Heart right ventricle (tissue), 16 donors: ENCODE measurements at places on chromosomes 3 and 15. TPM values are rescaled to one million over a fixed set of nuclear protein-coding genes. Genes with fewer than 3 reads are reported as not detected.

DNA sequence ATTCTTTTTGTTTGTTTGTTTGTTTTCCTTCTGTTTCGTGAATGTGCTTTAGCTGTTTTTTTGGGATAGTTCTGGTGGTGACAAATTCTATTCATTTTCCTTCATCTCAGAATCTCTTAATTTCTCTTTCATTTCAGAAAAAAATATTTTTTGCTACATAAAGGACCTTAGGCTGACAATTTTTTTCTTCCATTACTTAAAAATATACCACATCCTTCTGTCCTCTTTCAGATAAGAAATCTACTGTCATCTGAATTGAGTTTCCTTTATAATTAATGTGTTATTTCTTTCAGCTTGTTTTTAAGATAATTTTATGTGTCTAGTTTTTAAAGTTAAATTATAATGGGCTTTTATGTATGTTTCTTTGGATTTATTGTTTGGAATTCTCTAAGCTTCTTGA, 47.6 kb downstream of the IL16 start:
- no peak overlapping the region for H3K27ac ChIP-seq
- DNase-seq, result no peak
- no peaks in the 10 kb centered on the region for H3K27me3 ChIP-seq
- H3K4me1 ChIP-seq, result peaks cover 4% of the 10 kb centered on the region
- H3K36me3 ChIP-seq, result no peaks in the 10 kb centered on the region
- no peak overlapping the region for H3K4me3 ChIP-seq

SQOR gene
- polyA plus RNA-seq, result 12.7 TPM

CSNK1G1 gene
- polyA plus RNA-seq, result 1.9 TPM

SV2B gene
- 0.29 TPM for polyA plus RNA-seq

B3GALNT1 gene
- polyA plus RNA-seq, result 19.5 TPM

GRCh38 chr3:41683666-41684350, 278.1 kb downstream of the ULK4 start:
- H3K4me3 ChIP-seq, result no peak overlapping the region
- no peaks in the 10 kb centered on the region for H3K36me3 ChIP-seq
- H3K4me1 ChIP-seq, result no peaks in the 10 kb centered on the region
- H3K27ac ChIP-seq, result no peak overlapping the region
- no peak for DNase-seq
